Calu3 (cell line): ENCODE measurements at places on chromosomes 6 and 20. TPM values are rescaled to one million over a fixed set of nuclear protein-coding genes. Genes with fewer than 3 reads are reported as not detected.

- DNase-seq = no peak
Measured at GRCh38 chr6:163147994-163148393, 266.5 kb upstream of the QKI start.

- no peak for DNase-seq
Measured at GRCh38 chr6:14434916-14435690, 317.5 kb downstream of the CD83 start.

GRCh38 chr6:22399693-22400092 is 102.9 kb upstream of the PRL start:
- DNase-seq = no peak

DNA sequence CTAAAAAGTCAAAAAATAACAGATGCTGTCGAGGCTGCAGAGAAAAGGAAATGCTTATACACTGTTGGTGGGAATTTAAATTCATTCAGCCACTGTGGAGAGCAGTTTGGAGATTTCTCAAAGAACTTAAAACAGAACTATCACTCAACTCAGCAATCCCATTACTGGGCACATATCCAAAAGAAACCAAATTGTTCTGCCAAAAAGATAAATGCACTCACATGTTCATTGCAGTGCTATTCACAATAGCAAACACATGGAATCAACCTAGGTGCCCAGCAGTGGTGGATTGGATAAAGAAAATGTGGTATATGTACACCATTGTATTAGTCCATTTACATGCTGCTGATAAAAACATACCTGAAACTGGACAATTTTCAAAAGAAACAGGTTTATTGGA is 116.0 kb upstream of the VGLL2 start:
- no peak for DNase-seq

Gene PRKN
- total RNA-seq = 2.4 and 3.8 TPM in 2 replicates

DNA sequence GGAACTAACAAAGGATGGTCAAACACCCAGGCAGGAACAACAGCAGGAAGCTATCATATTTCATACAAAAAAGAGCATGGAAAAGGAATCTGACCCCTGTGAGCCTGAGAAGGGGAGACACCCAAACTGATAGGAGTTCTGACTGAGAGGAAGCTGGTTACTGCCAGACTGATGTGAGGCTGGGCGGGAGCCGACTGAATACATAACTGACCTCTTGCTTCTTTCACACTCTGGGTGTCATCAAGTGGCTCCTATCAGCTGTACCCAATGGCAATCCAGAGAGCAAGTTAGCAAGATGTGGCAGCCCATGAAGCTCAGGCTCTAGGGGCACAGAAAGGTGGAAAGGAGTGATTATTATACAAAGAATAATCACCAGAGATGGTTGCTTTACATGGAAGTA is 795.1 kb upstream of the HS3ST5 start:
- DNase-seq = no peak

- no peak for DNase-seq
Measured at GRCh38 chr20:48066246-48066645, 281.0 kb upstream of the SULF2 start.
